ENCODE measurements at places on chromosomes 2 and 18.

GRCh38 chr2:235894839-235895238 is 273.3 kb downstream of the GBX2 start:
- no peak for DNase-seq

GRCh38 chr2:41498781-41499180 is 549.0 kb upstream of the PKDCC start:
- no peak for DNase-seq

GRCh38 chr2:136920652-136921333 is 155.4 kb downstream of the THSD7B start:
- no peak for DNase-seq

DNA sequence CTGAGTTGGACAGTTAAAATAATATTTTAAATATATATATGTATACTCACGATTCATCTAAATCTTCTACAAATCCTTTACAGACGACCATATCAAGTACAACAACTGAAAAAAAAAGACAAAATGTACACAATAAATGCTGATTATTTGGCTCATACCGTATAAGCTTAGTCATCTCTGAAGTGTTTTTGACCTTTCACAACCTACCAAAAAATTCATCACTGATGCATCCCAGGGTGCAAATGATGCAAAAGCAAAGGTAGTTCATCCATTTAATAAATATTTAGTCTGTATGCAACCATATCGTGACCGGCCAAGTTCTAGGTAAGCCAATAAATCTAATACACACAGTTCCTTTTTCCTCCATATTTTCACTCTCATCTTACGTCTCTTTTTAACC is 1.1 kb downstream of the TMX3 start:
- no peak for DNase-seq

GRCh38 chr18:63183378-63183777 is 136.2 kb downstream of the BCL2 start:
- no peak for DNase-seq

DNA sequence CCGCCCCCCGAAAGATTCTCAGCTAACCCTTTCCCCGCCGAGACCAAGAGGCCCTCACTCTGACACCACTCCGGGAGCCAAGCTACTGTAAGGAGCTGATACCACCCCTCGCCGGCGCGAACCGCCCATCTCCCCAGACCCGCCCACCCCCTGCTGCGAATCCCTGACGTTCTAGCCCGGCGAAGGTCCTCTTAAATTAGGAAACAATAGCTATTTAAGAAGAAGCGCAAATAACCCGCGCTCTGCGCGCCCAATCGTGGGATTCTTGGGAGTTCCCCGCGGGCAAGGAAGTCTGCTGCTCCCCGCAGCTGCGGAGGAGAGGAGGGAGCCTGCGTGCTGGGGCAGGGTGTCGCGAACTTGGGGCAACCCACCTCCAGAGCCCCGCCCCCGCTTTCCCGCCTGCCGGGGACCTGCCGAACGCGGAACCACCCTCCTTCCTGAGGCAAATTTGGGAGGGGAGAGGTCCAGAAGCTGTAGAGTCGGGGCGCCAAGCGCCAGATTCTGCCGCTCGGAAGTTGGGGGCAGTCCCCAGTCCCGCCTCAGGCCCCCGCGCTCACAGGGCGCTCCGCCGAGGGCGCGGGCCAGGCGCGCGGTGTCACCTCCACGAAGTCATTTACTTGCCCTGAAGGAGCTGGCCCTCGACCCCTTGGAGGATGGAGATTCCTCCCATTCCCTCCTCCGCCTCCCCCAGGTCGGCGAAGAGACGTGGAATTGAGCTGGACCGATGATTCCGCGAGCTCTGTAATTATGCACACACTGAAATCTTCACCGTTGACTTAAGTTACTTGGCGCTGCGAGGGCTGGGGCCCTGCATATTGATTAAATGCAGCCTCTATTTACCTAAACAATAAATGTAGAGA is 8.4 kb upstream of the SP9 start:
- DNase-seq, result no peak

DNA sequence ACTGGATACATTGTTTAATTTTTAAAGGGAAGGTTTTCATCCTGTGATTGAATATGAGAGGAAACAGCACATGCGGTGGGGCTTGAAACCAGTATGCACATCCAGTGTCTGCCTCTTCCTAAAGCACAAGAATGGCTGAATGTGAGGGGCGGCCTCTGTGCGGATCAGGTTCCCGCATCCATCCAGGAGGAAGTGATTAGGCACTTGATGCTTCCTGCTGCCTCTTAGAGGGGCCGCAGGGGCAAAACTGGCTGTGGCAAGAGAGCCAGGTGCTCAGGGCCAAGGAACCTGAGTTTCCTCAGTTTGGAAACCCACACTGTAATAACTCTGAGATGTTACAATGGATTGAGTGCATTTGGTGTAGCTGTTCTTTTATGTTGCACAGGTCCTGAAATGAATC is 48.8 kb downstream of the THNSL2 start:
- DNase-seq, result no peak

DNA sequence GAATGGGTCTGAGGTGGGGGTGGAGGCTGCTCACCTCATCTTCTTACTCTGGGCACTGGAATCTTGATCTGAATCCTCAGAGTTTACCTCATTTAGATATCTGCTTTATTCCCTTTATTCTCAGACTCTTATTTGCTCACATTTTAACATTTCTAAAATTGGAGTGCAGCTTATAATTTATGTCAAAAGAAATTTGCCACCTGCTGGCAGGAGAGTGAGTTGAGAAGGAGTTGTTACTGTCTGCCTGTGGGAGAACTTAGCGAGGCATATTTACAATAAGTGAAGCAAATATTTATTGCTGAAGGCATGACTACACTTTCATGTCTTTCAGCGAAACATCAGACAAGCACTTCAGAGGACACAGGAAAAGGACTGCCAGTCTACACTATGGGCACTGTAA is 16.4 kb upstream of the KIAA2012 start:
- no peak for DNase-seq

All from forelimb muscle (tissue), 1 donor.